ENCODE measurements at places on chromosomes 5 and 9. TPM values are rescaled to one million over a fixed set of nuclear protein-coding genes. Genes with fewer than 3 reads are reported as not detected.

DNA sequence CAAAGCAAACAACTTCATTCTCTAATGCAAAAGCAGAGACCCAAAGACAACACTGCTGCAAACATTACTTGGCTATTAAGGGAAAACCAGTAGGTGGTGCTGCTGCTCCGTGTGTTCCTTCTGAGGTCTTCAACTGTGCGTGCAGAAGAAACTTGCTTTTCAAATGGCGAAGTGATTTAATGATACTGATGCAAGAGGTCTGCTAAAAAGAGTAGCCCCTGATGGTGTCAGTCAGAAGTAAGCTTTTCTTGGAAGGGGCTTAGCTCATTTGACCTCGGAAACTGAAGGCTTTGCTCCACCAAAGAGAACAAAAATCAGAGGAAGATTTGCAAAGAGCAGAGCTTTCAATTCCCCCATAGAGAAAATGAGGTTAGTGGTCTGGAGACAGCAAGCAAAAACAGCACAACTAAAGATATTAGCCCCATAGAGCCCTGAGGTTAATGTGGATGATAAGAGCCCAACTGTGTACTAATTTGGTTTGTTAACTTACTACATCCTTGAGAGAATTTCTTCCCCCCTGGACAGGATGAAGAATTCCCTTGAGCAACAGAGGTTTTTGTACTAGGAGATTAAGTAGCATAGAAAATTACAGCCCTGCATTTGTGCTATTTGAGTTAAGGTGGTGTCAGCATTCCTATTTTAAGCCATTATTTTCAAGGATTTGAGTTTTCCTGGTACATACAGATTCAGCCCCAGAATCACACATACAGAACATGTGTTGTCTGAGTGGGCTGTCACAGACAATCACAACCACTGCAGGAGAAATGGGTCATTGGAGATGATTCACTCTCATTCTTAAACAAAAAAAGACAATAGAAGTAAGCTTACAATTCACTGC, 153.2 kb upstream of the C9orf72 start:
- no peaks in the 10 kb centered on the region for H3K27me3 ChIP-seq
- H3K36me3 ChIP-seq: no peaks in the 10 kb centered on the region
- H3K4me3 ChIP-seq: no peak overlapping the region
- H3K27ac ChIP-seq: no peak overlapping the region
- H3K4me1 ChIP-seq: no peaks in the 10 kb centered on the region
- peak; percentile 58 for DNase-seq

DNA sequence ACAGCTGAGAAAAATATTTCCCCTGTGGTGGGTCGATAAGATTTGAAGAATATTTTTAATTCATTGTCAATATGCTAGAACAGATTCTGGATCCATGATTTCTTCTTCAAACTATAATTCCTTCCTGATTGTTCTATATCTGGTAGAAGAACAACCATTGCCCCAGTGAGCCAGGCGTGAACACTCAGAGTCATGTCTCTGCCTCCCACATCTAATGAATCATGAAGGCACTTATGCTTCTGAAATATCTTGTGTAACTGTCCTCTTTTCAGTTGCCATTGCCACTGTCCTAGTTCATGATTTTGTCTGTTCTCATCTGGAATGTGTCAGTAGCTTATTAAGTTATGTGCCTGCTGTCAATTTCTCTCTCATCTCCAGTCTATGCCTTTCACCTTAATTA, 40.0 kb downstream of the GABRG2 start:
- no peaks in the 10 kb centered on the region for H3K27me3 ChIP-seq
- DNase-seq: no peak
- no peaks in the 10 kb centered on the region for H3K4me1 ChIP-seq
- no peak overlapping the region for H3K27ac ChIP-seq

GRCh38 chr9:81772144-81772543, 82.8 kb upstream of the TLE1 start:
- peak; percentile 18 for DNase-seq
- peak overlapping the region; percentile 20 for H3K27ac ChIP-seq
- H3K27me3 ChIP-seq: no peaks in the 10 kb centered on the region
- peaks cover 8% of the 10 kb centered on the region for H3K4me1 ChIP-seq
- H3K4me3 ChIP-seq: no peak overlapping the region

QRFP gene
- total RNA-seq: not detected

DNA sequence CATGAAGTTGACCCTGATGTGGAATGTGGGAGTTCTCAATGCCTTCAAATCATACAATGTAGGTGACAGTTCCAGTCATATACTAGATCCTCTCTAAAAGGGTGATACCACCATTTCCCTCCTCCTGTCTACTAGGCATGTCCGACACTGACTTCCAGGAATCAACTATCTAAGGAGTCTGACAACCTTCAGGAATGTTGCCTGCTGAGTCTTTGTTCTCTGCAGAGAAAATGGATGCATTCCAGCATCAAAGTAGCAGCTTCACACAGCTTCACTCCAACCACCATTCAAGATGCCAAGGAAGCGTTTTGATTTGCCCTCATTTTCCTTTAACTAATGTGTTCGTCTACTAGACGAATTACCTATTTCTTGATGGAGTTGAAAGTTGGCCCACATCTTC, 530.2 kb downstream of the EBF1 start:
- no peaks in the 10 kb centered on the region for H3K4me1 ChIP-seq
- no peak overlapping the region for H3K4me3 ChIP-seq
- no peak overlapping the region for H3K27ac ChIP-seq

- no peak overlapping the region for H3K4me3 ChIP-seq
- no peak for DNase-seq
- no peak overlapping the region for H3K27ac ChIP-seq
- H3K4me1 ChIP-seq: peaks cover 9% of the 10 kb centered on the region
- H3K27me3 ChIP-seq: no peaks in the 10 kb centered on the region
Measured at GRCh38 chr5:124951105-124951504, 204.7 kb upstream of the ZNF608 start.

IL4 gene
- not detected for total RNA-seq

LCN12 gene
- 0.35 TPM for total RNA-seq

GRCh38 chr5:153613144-153613543, 122.7 kb downstream of the GRIA1 start:
- no peaks in the 10 kb centered on the region for H3K36me3 ChIP-seq
- H3K27ac ChIP-seq: no peak overlapping the region
- H3K4me3 ChIP-seq: no peak overlapping the region
- H3K4me1 ChIP-seq: peaks cover 6% of the 10 kb centered on the region
- H3K27me3 ChIP-seq: no peaks in the 10 kb centered on the region
- no peak for DNase-seq

PCDHGB4 gene
- total RNA-seq: 6.5 TPM

DNA sequence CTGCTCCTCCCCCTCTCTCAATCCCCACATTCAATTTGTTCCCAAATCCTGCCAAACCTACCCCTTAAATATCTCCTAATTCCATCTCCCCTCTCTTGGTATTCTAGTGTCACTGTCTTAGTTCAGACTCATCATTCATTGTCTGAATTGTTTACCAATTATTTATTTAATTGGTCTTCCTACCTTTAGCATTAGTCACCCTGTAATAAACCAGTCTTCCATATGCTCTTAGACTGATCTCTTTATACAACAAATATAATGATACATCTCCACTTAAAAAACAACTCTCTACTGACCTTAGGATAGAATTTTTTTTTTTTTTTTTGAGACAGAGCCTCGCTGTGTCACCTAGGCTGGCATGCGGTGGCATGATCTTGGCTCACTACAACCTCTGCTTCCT, 51.4 kb downstream of the RFK start:
- no peaks in the 10 kb centered on the region for H3K36me3 ChIP-seq
- no peaks in the 10 kb centered on the region for H3K4me1 ChIP-seq
- H3K27me3 ChIP-seq: no peaks in the 10 kb centered on the region
- H3K27ac ChIP-seq: no peak overlapping the region
- H3K4me3 ChIP-seq: no peak overlapping the region

NIM1K gene
- not detected for total RNA-seq

PCSK1 gene
- 8.7 TPM for total RNA-seq

TMEM174 gene
- total RNA-seq: not detected

LCN2 gene
- not detected for total RNA-seq

PCDHA10 gene
- 0.07 TPM for total RNA-seq

DNA sequence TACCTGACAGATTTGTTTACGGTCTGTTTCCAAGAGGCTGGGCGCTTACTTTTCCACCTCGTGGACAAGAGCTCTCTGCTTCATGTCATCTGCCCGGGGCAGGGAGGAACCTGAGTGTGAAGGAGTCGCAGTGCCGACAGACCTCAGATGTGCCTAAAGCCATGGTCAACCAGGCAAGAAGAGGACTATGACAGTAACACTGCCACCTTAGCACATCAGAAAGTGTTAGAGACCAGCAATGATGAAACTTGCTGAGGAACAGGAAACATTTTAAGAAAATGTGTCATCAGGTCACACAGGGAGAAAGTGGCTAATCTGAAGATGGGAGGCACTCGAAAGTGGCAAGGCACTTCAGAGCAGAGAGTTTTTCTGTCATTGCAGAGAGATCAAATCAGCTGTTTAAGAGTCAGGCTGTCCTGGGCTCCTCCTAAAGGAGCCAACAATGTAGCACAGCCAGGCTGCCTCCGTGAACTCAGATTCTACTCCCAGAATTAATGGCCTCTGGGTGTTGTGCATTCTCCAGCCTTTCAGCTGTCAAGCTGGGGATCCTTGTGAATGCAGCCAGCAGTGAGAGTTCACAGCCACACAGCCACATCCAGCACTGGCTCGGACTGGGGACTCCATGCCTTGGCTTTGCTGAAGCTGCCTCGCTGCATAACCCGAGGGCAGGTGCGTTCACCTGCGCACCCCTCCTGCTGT, 94.6 kb downstream of the RAPGEF1 start:
- no peak overlapping the region for H3K27ac ChIP-seq
- peaks cover 18% of the 10 kb centered on the region for H3K36me3 ChIP-seq
- H3K27me3 ChIP-seq: no peaks in the 10 kb centered on the region

DNA sequence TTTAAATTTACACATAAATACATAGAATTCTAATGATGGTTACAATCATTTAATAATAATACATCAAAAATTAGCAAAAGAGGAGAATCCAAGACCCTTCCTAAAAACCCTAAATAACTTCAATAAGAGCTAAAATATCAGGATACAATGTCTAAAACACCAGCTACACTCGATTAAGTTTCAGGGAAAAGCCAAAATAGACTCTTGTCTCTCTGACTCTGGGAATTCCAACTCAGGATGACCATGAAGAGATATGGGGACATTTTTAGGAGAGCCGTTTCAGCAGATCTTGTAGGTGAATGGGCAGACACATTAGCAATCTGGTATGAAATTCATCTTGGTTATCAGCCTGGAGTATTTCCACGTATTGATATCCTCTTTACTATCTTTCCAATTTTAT, 193.3 kb upstream of the NR3C1 start:
- peaks cover 16% of the 10 kb centered on the region for H3K4me1 ChIP-seq
- no peak for DNase-seq
- no peak overlapping the region for H3K4me3 ChIP-seq
- H3K27ac ChIP-seq: no peak overlapping the region
- H3K36me3 ChIP-seq: no peaks in the 10 kb centered on the region

DNA sequence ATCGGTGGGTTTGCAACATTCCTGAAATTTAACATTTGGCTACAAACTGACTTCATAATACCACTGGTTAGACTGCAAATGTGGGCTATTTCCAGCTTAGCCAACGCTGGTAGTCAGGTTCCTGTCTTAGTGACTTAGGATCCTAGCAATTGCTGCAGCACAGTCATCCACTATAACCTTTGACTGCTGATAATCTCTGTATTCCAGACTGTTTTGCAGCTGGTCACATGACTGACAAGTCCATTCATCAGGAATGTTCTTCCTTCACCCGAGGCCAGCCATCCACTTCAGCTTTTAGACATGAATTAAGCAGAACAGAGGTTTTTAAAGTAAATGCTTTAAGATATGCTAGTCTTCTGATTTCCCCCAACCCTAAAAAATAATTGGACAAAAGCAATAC, 425.9 kb upstream of the MPDZ start:
- no peaks in the 10 kb centered on the region for H3K36me3 ChIP-seq
- H3K4me3 ChIP-seq: no peak overlapping the region
- H3K27ac ChIP-seq: peak overlapping the region; percentile 80
- peaks cover 39% of the 10 kb centered on the region for H3K4me1 ChIP-seq
- H3K27me3 ChIP-seq: no peaks in the 10 kb centered on the region
- peak; percentile 85 for DNase-seq

GNAQ gene
- 61.8 TPM for total RNA-seq

GRCh38 chr5:32147236-32147635, 26.9 kb downstream of the GOLPH3 start:
- H3K27me3 ChIP-seq: no peaks in the 10 kb centered on the region
- H3K36me3 ChIP-seq: no peaks in the 10 kb centered on the region
- H3K27ac ChIP-seq: no peak overlapping the region
- no peak for DNase-seq
- H3K4me1 ChIP-seq: no peaks in the 10 kb centered on the region

FOXD1 gene
- total RNA-seq: 0.20 TPM

DNA sequence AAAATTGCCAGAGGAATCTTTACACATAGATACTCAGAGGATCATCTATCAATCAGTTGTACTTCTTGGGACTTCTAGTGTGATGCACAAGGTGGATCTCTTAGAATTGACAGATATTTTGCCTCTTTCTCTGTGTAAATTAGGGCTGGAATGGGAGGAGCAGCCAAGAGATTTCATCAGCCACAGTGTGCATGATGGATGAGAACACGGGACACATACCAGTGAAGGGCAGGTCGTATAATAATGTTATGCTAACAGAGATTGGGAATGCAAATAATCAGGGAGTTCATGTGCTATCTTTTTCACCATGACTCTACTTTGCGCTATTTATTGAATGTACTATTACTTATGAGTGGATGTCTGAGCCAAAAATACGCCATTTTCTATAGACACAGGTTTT, 43.3 kb upstream of the ISOC1 start:
- H3K27ac ChIP-seq: no peak overlapping the region
- no peaks in the 10 kb centered on the region for H3K27me3 ChIP-seq
- no peak for DNase-seq
- H3K36me3 ChIP-seq: no peaks in the 10 kb centered on the region
- H3K4me1 ChIP-seq: no peaks in the 10 kb centered on the region

Measured in endothelial cell of umbilical vein (primary cell).